ENCODE measurements at places on chromosomes 7 and 10.

DNA sequence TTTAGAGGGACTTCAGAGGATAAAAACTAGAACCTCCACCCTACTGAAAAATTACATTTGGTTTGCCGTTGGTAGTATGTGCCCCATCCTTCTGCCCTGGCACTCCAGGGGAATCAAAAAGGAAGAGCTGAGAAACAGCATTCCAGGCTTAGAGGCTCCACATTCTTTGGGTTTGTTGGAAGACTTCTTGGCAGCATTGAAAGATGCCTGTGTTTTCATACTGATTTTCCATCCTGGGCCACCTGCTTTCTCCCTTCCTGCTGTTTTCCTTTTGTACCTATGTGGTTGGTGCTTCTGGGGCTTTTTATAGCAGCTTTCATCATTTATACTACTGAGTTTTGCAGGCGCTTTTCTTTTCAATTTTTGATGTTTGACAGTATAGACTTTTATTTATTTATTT lies 61.7 kb downstream of the AUTS2 start:
- DNase-seq = no peak

- no peak for DNase-seq
Observed at GRCh38 chr7:155935726-155936125, 123.5 kb upstream of the SHH start.

- no peak for DNase-seq
Observed at GRCh38 chr10:122323189-122323588, 51.3 kb upstream of the PLEKHA1 start.

- DNase-seq = peak; percentile 68
Observed at GRCh38 chr7:50664461-50664922, 99.3 kb upstream of the DDC start.

DNA sequence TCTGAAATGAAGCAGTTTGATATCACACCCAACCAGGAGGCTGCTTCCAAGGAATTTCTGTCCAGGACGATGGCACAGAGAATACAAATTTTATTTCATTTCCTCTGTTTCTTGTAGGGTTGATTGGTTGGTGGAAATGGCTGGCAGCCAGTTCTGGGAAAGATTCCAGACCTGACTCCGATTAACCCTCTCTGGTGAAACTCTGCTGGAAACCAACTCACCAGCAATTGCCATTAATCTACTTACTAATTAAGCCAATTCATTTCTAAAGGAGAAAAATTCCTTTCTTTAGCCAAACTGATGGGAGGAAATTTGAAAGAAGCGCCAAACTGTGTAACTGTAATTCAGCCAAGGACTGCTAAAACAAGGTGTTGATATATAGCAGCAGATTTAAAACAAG lies 10.7 kb downstream of the PTF1A start:
- no peak for DNase-seq

DNA sequence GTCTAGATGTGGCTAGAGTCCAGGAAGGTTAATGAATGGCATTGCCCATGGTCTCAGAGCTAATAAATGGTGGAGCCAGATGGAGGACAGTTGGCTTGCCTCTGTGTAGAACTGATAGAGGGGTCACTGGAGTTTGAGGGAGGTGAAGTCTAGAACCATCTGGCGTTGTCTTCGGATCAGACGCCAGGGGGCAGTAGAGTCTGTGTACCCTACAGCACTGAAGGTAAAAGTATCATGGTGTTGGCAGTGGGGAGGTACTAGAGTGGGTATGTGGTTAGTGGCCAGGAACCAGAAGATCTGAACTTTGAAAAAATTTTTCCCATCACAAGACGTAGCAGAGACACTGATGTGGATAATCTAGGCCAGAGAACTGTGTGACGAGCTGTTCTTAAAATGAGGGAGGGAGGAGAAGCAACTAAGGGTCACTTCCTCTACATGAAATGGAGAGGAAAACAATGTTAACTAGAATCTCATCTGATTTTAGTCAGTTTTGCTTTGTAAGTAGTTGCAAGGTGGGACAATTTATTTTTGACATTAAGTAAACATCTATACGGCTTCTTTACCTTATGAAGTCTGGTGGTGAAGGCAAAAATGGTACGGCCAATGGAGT lies 227.9 kb upstream of the PRSS58 start:
- DNase-seq = no peak

DNA sequence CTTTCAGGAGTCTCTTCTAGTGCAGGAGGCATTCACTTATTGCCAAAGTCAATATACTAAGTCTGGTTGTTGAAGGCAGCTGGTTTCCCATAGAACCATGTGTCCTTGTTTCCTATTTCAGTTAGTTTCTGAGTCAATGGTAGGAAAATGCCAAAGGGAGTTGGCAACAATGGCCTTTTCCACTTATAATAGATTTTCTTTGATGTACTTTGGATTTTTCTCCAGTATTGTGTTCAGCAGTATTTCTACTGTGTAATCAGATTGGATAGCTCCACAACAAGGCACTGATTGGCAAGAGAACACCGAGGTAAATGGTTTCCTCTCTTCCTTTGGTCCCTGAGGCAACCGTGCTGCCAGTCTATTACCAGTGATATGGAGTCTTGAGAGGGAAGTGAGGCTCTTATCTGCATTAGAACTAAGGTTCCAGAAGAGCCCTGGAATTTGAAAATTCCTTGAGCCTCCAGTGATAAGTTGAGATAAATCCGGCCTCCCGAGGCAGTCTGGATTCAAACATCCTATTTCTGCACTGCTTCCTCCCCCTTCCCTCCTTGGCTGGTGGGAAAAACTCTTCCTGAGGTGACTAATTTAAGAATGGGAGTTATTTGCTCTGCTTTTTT lies 7.9 kb upstream of the SEPTIN7 start:
- no peak for DNase-seq

DNA sequence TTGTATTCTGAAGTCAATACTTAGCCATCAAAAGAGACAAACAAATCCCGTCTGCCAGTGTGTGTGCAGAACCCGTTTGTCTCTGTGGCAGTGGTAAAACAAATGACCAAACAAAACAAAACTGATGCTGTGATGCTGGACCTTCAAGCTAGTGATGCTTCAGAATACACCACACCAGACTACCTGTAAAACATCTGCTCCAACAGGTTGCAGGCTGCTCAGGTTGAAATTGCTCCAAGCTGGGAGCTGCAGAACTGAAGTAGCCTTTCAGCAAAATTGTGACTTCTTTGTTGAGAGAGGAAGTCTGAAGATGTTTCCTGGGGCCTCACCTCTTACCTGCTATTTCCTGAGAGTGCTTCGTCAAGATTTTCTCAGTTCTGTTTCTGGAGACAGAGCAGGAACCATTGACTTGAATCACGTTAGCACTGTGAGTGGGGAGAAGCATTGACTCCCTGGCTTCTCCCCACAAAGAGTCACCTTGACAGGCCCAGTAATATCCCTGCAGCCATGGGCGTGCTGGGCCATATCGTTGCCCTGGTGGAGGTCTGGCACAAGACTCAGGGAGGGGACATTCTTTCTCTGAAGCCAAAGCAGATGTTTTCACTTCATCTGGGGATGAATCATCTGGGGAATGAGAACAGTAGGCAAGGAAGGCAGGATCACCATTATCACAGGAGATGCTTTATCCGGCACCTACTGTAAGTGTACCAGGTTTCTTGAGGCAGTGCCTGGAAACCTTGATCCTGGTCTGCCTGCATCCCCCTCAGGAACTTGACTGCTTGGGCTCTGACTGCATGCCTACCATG lies 80.2 kb downstream of the RBM20 start:
- DNase-seq = no peak

DNA sequence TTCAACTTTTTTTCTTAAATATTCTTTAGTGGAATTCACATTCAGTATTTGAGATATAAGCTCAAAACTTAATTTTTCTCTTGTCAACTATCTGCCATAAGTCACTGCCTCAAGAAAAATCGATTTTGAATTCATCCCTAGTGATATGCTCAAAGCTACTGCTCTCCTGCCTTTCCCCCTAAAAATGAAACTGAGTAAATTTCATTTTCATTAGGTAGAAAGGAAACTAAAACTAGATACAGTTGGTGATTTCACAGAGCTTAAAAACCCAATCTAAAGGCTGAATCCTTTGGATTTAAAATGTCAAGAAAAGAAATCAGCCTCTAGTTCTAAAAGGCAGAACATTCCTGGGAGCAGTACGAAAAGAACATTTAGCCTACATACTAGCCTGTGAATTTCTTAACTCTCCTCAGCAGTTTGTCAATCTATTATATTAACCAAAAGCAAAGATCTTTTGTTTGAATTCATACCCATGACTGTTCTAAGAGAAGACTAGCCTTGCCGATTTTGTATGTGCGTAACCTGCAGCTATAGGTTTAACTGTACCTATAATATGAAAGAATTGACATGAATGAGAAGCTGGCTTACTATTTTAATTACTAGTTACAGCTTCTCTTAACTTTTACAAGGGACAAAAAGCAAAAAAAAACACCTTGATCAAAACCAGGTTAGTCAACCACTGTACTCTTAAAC lies 4.9 kb upstream of the FAM53B start:
- no peak for DNase-seq

- peak; percentile 41 for DNase-seq
Observed at GRCh38 chr7:5232874-5233273, 42.8 kb downstream of the WIPI2 start.

DNA sequence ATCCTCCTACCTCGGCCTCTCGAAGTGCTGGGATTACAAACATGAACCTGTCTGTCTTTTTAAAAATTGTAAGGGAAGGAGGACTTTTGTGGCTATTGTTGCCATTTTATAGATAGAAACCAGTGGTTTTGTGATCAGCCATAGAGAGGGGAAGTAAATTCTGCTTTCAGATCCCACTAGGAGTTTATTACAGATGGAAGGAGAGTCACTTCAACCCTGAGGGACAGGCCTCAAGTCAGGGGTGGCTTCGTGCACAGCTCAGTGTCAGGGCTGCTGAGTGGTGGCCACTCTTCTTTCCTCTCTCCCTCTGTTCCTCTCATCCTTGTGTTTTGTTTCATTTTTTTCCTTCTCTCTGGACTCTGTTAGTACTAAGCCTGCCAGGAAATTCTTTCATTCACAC lies 60.8 kb downstream of the OGDH start:
- DNase-seq = no peak

- DNase-seq = no peak
Observed at GRCh38 chr7:133662830-133663229, 410.0 kb downstream of the EXOC4 start.

- no peak for DNase-seq
Observed at GRCh38 chr10:90461437-90462155, 396.2 kb downstream of the HTR7 start.

GRCh38 chr10:77629775-77630506 lies 7.7 kb downstream of the KCNMA1 start:
- no peak for DNase-seq

GRCh38 chr7:66737667-66738066 lies 2.9 kb upstream of the RABGEF1 start:
- no peak for DNase-seq

DNA sequence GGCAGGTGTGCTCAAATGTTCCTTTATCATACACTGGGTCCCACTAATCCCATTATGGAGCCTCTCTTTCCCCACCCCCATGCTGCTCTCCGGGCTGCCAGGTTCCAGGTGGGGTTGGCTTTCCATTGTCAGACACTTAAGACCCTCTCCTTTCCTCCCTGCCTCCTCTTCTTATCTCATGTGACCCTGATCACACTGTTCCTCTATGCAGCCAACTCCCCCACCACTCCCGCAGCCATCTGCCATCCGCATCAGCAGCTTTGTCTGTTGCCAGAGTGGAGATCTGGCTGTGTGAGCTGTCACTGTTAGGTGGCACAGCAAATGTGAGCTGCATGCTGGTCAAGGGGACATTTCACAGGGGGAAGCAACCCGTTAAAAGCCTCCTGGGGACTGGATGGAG lies 391.4 kb downstream of the TNS3 start:
- DNase-seq = no peak

DNA sequence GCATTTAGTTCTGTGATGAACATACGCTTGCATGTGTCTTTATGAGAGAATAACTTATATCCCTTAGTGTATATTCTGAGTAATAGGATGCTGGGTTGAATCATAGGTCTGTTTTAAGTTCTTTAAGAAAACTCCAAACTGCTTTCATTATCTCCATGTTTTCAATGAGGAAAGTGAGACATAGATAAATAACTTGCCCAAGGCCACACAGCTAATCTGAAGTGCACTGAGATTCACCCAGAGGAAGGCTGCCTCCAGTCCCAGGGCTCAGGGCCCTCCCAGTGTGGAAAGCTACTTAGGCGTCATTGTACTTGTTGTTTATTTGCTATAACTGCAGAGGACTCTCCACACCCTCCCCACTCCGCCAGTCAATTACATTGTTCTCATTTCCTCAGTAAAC lies 126.7 kb downstream of the INHBA start:
- DNase-seq = no peak

DNA sequence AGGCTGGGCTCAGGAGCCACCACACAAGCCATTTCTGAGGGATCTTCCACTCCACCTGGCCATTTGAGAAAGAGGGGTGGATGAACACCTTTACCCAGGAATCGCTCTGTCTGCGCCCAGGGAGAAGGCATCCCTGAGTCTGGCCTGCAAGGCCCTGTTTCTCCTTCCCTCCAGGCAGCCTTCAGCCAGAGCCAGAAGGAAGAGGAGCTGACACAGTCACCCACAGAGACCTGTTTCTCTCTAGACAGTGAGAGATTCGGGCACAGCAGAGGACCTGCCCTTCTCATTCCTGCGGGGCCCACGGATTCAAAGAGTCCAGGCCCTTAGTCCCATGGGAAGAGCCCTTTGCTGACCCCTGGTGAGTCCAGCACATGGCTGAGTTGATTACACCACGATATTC lies 127.5 kb upstream of the TNS3 start:
- DNase-seq = no peak

GRCh38 chr10:50501924-50502452 lies 121.8 kb downstream of the SGMS1 start:
- no peak for DNase-seq

GRCh38 chr10:119466076-119466475 lies 76.4 kb downstream of the RGS10 start:
- no peak for DNase-seq

- no peak for DNase-seq
Observed at GRCh38 chr10:8504499-8504898, 450.0 kb downstream of the GATA3 start.

- DNase-seq = no peak
Observed at GRCh38 chr10:224571-224970, 89.3 kb downstream of the ZMYND11 start.

- no peak for DNase-seq
Observed at GRCh38 chr7:126803060-126803665, 449.6 kb downstream of the GRM8 start.

GRCh38 chr10:99628923-99629624 lies 8.8 kb upstream of the SLC25A28 start:
- no peak for DNase-seq

GRCh38 chr10:79981450-79982361 lies 32.8 kb upstream of the SFTPD start:
- DNase-seq = peak; percentile 87

GRCh38 chr7:16698200-16698905 lies 52.4 kb downstream of the BZW2 start:
- no peak for DNase-seq

DNA sequence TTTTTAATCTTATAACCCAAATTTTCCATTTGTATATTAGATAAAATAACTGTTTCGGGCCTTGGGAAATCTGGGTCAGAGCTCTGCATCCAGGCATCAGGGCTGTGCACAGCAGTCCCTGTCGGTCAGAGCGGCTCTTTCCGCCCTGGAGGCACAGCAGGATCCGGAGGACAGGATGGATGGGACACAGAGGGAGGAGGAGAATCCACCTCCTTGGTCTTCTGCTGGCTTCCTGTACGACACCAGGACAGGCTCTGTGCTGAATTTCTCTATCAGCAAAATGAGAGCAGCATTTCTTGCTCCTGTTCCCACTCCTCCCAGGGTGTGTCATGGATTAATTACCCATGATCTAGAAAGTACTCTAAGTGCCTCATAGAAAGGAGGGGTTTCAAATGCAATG lies 254.9 kb downstream of the SKAP2 start:
- no peak for DNase-seq
